Uterus (tissue), 4 donors: ENCODE measurements at places on chromosomes 2 and 18. TPM values are rescaled to one million over a fixed set of nuclear protein-coding genes. Genes with fewer than 3 reads are reported as not detected.
A peak's percentile ranks its signal among the peaks of the same experiment; 100 is the strongest.

DNA sequence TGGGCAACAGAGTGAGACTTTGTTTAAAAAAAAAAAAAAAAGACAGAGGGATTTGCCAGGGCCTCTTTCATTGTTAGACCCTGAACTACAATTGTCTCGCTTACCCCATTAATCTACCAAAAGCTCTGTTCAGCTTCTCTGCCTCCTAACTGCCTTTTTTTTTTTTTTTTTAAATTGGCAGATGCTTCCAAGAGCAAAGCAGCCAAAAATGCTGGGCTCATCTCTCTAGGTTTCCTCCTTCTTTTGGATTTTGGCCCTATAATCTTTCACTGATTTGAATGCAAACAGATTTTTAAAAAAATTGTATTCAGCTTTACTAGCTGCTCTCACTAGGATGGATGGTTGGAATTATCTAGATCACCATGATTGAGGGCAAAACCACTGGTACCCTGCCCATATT lies 33.2 kb upstream of the RAPGEF4 start:
- DNase-seq = no peak
- peaks cover 6% of the 10 kb centered on the region for H3K4me1 ChIP-seq
- no peaks in the 10 kb centered on the region for H3K36me3 ChIP-seq
- no peak overlapping the region for H3K4me3 ChIP-seq

DNA sequence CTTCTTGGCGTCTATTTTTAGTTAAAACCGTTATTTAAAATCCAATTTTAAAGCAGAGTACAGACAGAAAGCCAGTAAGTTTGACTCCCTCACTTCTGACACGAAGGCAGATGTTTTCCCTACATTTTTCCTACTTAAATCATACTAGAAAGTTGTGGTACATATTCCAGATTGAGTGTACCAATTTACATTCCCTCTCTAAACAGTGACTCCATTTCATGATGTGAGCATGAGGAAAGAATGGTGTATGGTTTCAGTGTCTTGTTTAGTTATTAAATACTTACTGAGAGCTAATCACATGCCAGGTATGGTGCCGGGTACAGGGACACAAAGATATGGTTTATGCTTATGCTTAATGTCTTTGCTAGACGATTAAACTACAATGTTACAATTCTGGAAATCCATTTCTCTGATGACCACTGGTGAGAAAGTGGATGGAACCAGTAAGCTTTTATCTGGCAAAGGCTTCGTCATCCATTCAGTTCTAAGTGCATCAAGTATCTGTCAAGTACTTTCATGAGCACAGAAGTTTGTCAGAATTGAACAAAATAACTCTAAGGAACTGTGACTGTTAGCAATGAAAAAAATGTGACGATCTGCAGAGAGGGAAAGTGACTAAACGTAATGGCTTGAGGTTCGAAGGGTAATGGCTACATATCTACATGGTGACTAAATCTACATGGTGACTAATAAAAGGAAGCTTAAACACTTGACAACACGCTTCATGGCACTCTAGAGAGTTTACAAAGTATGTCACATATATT lies 25.7 kb downstream of the MAP4K3 start:
- no peak for DNase-seq
- H3K4me3 ChIP-seq = no peak overlapping the region
- no peaks in the 10 kb centered on the region for H3K36me3 ChIP-seq
- H3K27me3 ChIP-seq = no peaks in the 10 kb centered on the region
- peak overlapping the region; percentile 17 for H3K27ac ChIP-seq

GRCh38 chr18:37254236-37254754 lies 311.3 kb downstream of the CELF4 start:
- H3K4me3 ChIP-seq = peak overlapping the region; percentile 28
- no peak overlapping the region for H3K27ac ChIP-seq
- H3K27me3 ChIP-seq = no peaks in the 10 kb centered on the region

DNA sequence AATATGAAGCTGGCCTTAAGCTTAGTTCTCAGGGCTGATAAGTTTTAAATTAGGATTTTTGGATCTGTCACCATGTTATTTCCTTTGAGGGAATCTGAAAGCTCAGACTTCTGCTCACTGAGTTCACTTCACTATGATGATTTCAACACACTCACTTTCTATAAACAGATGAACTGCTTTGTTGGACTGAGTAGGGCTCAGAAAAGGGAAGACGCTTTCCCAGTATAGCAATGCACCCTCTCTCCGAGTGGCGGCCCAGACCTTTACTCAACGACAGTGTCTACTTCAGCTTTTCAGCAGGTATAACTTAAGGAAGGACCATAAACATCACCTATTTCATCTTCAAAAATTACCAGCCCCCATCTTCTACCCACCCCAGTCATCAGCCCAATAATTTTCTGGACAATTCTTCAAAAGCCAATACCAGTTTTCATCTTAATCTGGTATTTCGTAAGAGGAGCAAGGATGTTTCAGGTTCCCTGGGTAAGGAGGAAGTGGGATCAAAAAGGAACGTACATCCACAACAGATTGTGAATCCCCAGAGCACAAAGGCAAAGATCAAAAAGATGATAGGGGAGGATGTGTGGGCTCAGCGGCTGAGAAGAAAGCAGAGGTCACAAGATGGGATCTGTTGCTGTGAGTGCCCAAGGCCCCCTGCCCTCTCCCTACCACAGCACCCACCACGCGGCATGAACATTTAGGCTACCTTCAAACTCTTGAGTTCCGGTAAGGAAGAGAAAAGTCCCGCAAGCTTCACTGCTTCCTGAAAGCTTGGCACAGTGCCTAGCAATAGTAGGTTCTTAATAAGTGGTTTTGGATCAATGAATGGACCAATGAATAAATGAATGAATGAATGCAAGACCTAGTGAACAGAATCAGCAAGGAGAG lies 41.9 kb downstream of the LPIN2 start:
- H3K27me3 ChIP-seq = no peaks in the 10 kb centered on the region
- peak overlapping the region; percentile 59 for H3K27ac ChIP-seq
- H3K36me3 ChIP-seq = no peaks in the 10 kb centered on the region

Gene PPM1B
- total RNA-seq = 55.0 TPM

Gene GRB14
- 4.4 TPM for total RNA-seq

Gene PROKR1
- 0.27 TPM for total RNA-seq
